ENCODE measurements at places on chromosomes 1 and 21.

DNA sequence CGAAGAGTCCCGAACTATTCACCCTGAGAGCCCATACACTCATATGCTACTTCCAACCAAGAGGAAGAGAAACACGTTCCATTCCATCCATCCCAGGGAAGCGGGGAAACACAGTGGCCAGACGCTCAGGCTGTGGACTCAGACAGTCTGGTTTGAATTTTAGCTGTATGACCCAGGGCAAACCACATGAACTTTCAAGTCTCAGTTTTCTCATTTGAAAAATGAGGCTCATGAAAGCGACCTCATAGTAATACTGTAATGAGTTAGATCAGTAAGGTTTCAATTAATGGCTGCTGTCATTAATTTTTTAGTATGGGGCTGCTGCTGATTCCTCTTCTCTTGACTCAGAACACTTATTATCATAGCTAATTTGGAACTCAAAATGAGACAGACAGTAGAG, 1.5 kb downstream of the FCRL4 start:
- no peak for DNase-seq

DNA sequence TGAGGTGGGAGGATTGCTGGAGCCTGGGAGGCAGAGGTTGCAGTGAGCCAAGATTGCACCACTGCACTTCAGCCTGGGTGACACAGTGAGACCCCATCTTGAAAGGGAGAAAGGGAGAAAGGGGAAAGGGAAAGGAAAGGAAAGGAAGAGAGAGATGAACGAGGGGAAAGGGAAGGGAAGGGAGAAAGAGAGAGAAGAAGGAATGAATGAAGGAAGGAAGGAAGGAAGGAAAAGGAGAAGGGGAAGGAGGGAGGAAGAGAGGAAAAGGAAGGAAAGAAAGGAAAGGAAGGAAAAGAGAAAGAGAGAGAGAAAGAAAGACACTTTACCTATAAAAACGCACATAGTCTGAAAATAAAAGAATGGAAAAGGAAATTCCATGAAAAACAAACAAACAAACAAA, 18.0 kb downstream of the ZNF695 start:
- no peak for DNase-seq

- no peak for DNase-seq
Measured at GRCh38 chr21:20970691-20971090, 27.5 kb upstream of the NCAM2 start.

DNA sequence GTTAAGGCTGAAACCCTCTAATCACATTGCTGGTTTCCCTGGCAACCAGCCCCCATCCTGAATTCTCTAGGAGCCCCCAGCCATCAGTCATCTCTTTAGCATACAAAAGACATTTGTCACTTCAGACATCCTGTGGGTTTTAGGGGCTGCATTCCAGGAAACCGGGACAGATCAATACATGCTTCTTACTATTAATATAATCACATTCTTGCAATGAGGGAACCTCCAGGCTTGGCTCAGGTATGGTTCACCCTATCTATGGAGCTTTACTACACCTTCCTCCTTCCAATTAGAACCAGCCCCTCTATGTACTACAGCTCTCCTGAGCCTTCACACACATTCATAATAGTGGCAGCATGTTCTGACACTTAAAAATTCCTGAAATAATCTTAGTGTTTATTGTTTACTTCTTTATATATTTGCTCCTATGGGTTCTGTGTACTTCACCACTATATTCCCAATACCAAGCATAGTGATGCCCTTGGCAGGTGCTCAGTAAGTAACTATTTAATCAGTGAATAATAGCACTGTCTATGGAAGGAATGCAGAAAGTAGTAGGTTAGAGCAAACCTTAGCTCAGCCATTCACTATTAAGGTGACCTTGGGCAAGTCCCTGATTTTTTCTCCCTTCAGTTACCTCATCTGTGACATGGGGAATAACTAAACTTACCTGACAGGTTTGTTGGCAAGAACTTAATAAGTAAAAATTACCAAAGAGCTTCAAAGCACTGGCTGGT, 59.6 kb downstream of the ZNF678 start:
- no peak for DNase-seq

DNA sequence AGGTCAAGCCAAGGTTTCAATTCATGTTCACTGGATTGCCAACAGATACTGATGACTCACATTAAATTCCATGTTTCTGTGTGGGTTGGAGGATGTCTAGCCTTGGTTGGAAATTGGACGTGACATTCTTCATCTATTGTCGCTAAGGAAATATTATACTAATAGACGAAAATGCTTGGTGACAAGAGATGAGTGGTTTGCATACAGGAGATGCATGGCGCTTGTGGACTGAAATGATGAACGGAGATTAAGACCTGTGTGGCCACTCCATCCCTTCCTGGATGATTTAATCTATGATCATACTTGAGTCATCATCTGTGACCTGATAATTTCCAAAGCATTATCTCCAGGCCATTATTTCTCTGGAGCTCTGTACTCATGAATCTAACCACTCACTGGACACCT, 97.0 kb upstream of the CD34 start:
- no peak for DNase-seq

- DNase-seq, result no peak
Measured at GRCh38 chr1:9269078-9269501, 23.6 kb upstream of the SPSB1 start.

DNA sequence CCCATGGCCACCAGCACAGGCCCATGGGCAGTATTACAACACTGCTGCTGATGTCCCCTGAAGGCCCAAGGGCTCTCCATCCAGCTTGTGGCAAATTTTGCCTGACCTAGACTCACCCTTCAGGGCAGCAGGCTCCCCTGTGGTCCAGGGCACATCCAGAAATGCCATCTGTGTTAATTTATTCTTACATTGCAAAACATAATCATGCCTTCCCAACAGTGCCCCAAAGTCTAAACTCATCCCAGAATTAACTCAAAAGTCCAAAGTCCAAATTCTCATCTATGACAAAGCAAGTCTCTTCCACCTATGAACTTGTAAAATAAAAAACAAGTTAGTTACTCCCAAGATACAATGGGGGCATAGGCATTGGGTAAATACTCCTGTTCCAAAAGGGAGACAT, 13.3 kb downstream of the VN1R5 start:
- no peak for DNase-seq

- DNase-seq, result no peak
Measured at GRCh38 chr1:66282343-66282852, 251.6 kb upstream of the SGIP1 start.

DNA sequence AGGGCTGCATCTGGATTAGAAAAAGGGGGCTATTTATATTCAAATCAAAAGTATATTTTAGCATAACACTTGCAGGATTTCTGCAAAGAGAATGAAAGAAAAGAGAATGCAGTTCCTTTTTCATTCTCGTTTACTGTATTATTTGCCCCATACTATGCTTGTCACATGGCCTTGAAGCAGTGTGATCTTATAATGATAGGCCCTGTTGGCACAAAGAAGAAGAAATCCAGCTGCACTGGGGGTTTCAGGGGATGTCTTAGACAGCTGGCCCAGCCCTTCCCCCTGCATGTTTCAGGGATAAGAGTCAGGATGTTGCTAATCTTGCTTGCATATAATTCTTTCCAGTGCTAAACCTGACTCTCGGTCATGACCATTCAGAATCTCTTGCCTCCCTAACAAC, 369.5 kb downstream of the SEC16B start:
- DNase-seq, result no peak

- DNase-seq, result no peak
Measured at GRCh38 chr21:37819372-37819771, 96.9 kb downstream of the KCNJ6 start.

GRCh38 chr1:151290709-151291303, 8.7 kb downstream of the ZNF687 start:
- no peak for DNase-seq

DNA sequence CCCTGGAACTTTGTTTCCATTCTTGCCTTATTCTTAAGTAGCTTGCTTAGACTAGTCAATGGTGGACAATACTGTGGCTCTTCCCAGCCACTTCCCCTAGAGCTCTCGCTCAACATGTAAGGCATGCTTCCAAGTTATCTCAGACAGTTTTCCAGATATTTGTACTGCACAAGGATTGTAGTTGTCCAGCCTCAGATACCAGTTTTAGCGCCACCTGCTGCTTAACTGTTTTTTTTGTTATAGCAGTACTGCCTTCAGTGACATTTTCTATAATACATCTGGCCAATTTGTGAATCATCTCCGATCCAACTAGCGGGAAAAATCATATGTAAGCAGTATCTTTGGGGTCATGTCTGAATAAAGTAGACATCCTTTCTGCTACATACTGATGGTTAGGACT, 346.7 kb upstream of the ADGRL4 start:
- DNase-seq, result no peak

DNA sequence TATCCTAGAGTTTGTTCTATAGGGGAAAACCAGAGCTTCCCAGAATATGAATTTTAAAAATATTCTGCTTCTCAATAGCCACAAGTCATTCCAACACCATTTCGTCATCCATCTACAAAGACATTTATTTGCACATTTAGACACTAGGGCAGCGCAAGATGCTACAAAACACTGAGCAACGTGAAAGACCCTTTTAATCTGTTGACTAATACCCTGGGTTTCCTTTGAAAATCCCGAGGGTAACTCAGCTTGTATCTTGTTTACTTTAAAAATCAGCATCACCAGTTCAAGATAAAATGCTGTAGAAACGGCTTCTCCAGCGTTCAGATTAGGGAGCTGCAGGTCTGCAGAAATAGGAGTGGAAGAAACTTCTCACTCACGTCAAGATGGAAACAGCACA, 13.5 kb downstream of the PDPN start:
- DNase-seq, result no peak

DNA sequence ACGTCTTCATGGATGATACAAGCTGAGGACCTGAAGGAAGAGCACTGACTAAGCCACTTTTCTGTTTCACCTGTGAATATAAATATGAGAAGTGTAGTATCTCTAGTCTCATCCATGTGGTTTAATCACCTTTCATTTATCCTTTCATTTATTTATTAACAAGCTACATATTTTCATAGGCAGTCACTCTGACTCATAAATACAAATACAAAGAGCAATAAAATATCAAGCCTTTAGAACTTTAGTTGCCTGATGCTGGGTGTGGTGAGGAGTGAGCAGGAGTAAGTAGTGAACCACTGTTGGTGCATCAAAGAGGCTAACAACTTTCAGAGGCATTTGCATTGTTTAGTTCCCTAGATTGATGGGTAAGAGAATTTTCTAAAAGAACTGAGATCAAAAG, 269.0 kb upstream of the C1orf87 start:
- no peak for DNase-seq

GRCh38 chr1:66618390-66618789, 84.4 kb downstream of the SGIP1 start:
- no peak for DNase-seq

GRCh38 chr1:169483500-169483966, 2.2 kb downstream of the SLC19A2 start:
- DNase-seq, result no peak

DNA sequence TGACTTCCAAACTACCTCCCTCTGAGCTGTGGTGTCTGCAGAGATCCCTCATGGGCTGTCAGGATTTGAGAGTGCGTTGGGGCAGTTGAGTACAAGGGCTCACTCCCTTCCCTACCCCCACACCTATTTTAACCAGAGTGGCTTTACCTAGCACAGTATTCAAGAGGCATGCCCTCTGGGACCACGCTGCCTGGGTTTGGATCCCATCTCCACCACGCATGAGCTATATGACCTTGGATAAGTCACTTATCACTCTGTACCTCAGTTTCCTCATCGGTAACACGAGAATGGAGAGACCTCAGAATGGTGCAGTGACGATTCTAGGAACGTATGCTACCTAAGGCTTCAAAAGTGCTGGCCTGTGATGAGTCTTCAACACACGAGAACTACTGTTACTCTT, 147.3 kb upstream of the WNT4 start:
- DNase-seq, result no peak

Measured in brain pericyte (primary cell).